Stimulated activated CD4-positive, alpha-beta T cell treated with anti-CD3 and anti-CD28 coated beads, Interleukin-12 subunit alpha, Interleukin-12 subunit beta, amount 100 ng/mL, for 48 hours (primary cell): ENCODE measurements at places on chromosomes 6 and 20.

DNA sequence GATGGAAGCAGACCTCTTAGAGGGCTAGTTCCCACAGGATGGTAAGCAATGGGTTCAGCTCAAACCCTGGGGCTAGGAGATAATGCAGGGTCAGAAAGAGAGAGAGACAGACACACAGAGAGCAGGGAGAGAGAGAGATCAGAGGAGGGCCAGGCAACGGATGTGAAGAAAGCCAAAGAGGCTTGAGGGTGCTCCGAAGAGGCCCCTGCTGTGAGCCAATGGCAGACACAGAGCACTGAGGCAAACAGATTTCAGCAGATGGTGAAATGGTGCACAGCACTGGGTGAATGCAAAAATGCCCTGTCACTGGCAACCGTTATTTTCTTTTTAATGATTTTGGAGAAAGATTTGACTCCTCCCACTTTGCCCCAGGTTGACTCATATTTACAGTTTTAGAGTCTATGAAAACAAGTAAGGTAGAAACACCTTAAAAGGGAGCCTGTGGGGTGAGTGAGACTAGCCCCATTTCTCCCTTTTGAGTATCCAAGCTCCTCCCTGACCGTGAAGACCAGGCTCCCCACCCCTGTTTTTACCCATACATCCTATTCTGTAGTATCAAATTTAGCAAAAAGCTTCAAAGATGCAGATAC, 840 bp downstream of the DEFB132 start:
- no peak for DNase-seq

DNA sequence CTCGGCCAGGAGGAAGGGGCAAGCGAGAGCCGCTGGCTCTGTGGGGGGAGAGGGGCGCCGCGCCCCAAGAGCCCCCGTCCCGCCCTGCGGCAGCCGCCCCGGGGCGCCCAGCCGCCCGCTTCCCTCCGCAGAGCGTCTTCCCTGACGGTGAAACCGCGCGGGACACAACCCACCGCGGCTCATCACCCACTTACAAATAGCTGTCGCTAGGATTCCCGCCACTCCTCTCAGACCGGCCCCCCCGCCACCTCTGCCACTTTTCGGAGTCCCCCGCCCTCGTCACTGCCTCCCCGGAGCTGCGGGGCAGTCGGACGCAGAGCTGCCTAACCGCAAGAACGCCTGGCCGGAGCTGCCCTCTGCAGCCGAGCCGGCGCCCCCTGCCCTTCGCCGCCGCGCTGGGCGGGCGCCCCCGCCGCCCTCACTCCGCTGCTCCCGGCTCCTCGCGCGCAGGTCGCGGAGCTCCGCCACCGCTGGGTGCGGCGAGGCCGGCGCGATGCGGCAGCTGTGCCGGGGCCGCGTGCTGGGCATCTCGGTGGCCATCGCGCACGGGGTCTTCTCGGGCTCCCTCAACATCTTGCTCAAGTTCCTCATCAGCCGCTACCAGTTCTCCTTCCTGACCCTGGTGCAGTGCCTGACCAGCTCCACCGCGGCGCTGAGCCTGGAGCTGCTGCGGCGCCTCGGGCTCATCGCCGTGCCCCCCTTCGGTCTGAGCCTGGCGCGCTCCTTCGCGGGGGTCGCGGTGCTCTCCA, at the start of gene SLC35D3:
TSS of gene SLC35D3 (plus strand) at position 366 of the 749 bp plus-strand sequence. CDS start at position 494, 128 bp downstream.
- DNase-seq: no peak

GRCh38 chr20:39523405-39523804, 561.3 kb downstream of the DHX35 start:
- no peak for DNase-seq

DNA sequence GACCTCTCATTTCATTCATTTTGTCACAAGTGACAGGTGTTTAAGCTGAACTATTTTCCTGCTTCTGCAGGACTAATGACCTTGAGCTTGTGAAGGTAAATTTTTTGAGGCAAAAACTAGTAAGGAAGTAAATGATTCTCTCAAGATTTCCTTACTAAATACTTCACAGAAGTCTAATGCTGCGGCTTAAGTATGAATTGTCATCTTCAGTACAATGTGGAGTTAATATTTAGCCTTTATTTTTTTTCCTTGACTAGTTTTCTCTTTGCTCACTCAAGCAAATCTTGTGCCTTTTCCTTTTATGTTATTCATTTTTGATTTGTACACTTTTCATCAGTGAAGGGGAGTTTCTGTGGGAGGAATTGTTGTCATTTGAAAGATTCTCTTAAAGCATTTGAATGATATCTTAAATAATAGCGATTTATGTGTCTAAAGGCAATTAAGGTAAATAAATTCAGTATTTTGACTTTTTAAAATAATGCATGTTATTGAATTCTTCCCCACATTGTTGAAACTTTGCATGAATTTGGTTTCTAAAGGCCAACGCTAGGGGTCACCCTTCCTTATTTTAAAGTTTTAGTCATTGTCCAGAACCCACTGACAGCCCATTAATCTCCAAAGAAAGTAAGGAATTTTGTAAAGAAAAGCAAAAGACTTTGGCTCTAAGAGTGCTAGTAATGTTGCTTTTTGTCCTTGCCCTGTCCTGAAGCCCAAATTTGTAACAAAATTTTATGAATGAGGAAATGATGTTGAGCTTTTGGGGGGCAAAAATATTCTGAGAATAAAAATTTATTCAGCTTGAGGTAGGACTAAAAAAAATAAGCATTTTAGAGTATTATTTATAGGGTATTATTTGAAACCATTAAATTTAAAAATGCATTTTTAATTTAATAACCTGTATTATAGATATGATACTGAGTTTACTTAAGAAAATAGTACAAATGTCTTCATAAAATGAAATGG, 157.4 kb upstream of the LAMA2 start:
- peak; percentile 14 for DNase-seq

- no peak for DNase-seq
Measured at GRCh38 chr6:43951063-43951755, 176.0 kb downstream of the MRPL14 start.

DNA sequence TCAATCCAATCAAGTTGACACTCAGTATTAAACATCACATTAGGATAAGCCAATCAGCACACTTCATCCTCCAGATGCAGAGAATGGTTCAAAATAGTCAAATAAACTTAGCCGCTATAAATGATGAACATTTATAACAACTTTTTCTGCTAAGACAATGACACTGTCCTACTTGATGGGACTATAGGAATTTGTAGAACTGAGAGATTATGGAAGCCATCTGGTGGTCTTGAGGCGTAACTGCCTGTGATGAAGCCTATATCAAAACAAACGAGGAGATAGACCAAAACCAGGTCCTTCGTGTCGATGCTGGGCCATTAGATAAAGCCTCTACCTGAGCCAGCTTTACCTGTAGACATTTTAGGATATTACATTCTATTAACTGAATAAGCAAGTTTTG, 631.1 kb downstream of the COL12A1 start:
- DNase-seq: no peak

DNA sequence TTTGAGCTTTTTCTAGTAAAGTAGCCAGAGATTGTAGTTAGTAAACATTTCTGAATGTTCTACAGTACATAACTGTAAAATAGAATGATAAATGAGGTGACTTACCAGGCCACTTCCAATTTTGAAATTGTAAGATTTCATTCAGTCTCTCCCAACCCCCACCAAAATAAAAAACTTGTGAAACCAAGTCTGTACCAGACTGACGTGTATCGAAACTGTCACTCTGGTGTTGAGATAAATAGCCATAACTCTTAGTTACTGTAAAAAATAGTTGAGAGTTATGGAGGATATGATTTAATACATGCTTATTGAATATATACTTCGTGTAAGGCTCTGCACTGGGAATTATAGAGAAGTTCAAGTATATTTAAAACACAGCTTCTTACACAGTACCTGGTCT, 455.7 kb downstream of the PLCB1 start:
- no peak for DNase-seq

- no peak for DNase-seq
Measured at GRCh38 chr6:14888575-14889000, 357.3 kb upstream of the JARID2 start.

- no peak for DNase-seq
Measured at GRCh38 chr6:167577891-167578361, 248.8 kb upstream of the AFDN start.

DNA sequence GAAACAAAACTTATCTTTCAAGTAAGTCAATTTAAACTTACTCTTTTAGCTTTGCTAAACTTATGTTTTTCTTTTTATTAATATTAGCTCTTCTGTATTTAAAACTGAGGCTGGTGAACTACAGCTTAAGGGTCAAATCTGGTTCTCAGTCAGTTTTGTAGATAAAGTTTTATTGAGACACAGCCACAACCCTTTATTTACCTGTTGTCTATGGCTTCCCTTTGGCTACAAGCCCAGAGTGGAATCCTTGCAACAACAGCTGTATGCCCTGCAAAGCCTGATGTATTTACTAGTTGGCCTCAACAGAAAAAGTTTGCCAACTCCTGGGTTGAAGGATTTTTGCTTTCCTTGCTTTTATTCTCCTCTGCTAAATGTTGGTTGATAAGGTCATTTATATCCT, 491.4 kb upstream of the RNF217 start:
- DNase-seq: no peak

DNA sequence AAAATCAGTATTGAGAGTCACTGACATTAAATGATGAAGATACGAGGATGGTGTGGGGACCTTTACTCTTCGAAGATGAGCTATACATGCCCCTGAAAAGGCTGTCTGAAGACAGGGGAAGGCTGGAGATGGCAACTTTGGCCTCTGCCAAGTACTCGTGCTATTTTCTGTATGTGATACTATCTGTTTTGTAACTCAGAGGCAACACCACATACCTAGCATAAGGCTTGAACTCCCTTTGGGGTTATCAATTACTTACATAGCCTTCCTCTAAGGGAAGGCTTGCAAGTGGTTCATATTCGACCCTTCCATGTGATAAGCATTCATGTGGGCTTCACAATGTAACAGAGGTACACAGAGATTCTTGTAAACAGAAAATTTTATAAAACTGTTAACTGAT, 68.7 kb upstream of the FBXO30 start:
- no peak for DNase-seq

DNA sequence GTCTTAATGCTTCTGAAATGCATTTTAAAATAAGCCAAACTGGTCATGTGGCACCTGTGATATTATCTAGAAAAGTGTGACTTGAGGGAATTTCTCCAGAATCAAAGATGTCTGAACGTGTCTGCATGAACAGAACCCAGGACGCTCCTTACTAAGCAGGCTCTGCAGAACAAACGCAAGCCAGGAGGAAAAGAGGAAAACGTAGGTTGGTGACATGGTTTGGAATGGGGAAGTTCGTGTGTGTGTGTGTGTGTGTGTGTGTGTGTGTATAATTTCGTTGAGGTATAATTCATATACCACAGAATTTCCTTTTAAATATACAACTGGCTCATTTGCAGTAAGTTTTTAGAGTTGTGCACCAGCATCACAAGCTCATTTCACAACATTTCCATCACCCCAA, 200.5 kb upstream of the FOXQ1 start:
- DNase-seq: no peak

GRCh38 chr6:79436241-79436640, 101.0 kb downstream of the LCA5 start:
- DNase-seq: no peak

DNA sequence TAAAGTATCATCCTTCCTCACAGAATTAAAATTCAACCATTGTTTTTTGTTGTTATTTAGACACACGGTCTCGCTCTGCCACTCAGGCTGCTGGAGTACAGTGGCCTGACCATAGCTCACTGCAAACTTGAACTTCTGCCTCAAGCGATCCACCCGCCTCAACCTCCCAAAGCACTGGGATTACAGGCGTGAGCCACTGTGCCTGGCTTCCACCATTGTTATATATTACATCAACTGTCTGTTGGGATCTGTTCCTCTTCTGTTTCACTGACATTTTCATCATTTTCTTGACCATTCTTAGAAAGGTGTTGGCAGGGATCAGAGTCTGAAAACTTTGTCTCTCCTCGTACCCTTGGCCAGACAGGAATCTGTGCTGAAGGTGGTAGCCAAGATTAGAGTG, 21.3 kb upstream of the TULP1 start:
- DNase-seq: no peak

DNA sequence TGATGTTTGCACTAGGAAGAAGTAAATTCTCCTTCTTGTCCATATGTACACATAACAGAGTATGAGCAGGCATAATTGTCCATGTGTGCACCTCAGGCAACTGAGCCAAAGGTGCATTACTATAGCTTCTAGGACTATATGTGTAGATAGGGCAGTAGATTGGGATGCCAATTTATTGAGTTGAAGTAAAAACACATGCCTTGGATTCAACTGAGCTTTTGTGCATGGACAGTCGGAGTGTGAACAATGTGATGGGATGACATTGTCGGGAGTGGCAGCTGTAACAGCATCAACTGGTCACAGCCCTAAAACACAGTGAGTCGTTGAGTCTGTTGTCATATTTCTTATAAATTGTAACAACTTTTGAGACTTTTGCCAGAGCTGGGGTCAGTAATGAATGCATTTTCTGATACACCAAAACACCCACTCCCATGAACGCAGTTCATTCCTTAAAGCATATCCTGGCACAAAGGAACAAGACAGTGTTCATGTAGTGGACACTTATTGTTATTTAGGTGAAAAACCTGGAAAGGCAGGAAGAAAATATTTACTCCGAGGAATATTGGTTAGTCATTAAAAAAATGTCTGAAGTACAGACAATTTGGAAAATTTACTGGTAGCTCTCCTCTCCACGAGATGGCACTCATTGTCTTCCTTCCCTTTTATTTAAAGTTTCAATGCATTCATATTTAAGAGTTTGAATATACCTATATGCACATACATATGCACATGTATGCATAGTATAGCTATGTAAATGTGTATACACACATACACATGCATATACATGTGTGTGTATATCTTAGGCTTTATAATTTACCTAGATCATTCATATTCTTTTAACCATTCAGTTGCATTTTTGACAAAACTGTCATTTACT, 302.0 kb upstream of the STXBP5 start:
- DNase-seq: no peak

DNA sequence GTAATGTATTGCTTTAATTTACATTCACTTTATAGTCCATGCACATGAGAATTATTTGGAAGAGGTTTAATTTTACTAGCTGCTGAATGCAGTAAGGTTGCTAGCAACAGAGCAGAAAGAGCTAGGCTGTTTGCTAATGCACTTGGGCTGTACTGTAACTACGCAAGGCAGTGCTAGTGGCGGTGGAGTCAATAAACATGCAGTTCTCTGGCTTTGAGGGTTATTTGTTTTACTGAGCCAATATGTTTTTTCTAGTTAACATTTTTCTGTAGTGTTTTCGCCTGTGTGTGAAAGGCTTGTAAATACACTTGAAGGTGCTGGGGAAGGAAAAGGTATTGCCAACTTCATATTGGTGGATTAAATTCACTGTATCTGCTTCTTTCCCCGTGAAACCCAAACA, 112.8 kb downstream of the BTBD3 start:
- no peak for DNase-seq
